ENCODE measurements at places on chromosomes 6 and 20.

DNA sequence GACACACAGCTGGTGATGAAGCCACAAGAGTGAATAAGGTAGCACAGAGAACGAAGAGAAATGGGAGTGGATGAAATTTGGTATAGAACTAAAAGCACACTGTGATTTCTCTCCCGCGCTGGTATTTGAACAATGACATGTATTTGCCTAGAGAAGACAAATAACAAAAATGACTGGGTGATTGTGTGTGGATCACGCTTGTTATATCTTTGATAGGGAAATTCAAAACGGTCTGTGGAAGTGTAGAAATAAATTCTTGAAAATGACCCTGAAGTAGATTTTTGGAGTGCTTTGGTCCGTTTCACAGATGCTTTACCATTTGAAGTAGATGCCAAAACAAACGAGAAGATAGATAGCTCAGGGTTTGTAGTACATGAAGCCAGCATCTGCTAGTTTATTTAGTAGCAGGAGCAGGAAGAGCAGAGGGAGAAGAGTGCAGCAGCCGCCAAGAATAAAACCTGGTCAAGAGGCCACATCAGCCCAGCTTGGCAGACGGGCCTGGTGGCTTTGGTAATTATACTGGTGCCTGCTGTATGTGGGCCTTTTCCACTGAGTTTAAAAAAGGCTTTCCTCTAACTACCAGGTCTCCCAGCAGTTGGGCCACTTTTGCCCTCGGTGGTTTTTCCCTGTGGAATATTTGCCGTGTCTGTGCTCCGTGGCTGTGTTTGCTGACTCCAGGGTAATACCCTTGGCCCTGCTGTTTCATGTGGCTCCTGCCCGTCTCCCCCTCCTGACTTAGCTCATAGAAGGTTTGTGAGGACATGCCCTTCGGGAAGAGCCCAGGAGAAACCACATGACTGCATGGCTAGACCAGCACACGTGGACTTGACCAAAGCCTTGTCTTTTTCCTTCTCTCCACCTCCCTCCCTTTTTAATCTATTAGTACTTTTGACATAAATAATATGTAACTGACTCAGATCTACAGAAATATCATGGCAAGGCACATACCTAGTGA is 294.0 kb downstream of the SOX4 start:
- DNase-seq: no peak

DNA sequence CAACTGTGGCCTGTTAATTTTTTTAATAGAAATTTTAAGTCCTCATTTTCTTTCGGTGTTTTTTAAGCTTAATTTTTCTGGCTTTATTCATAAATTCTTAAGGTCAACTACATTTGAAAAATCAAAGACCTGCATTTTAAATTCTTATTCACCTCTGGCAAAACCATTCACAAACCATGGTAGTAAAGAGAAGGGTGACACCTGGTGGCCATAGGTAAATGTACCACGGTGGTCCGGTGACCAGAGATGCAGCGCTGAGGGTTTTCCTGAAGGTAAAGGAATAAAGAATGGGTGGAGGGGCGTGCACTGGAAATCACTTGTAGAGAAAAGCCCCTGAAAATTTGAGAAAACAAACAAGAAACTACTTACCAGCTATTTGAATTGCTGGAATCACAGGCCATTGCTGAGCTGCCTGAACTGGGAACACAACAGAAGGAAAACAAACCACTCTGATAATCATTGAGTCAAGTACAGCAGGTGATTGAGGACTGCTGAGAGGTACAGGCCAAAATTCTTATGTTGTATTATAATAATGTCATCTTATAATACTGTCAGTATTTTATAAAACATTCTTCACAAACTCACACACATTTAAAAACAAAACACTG is 10.1 kb downstream of the HFE start:
- DNase-seq: peak; percentile 59

- DNase-seq: no peak
Observed at GRCh38 chr20:50017576-50018248, 34.9 kb downstream of the SNAI1 start.

GRCh38 chr6:74756923-74757322 is 448.9 kb downstream of the COL12A1 start:
- DNase-seq: no peak

GRCh38 chr6:42688281-42688680 is 34.1 kb downstream of the PRPH2 start:
- DNase-seq: no peak

DNA sequence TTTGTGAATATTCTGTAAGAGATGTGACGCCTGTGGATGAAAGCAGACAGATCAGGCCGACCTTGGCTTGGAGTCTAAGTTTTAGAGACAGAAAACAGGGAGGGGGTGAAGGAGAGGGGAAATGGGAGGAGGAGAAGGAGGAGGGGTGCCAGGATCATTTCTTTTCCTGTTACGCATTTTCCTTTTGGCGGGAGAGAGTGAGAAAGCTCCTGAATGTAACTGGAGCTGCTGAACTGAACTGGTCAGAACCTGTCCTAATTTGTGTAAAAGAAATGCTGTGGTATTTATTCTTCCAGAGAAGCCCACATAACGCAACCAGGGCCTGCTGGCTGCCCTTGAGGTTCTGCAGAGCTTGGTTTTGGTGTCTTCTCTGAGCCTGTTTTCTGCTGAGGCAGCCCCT is 41.9 kb downstream of the UTRN start:
- DNase-seq: no peak

- DNase-seq: no peak
Observed at GRCh38 chr6:29946223-29947076, 4.1 kb downstream of the HLA-A start.

GRCh38 chr6:14917109-14917910 is 328.6 kb upstream of the JARID2 start:
- DNase-seq: no peak

GRCh38 chr6:83770910-83771309 is 62.0 kb upstream of the SNAP91 start:
- DNase-seq: no peak

- DNase-seq: no peak
Observed at GRCh38 chr6:14838133-14838583, 407.7 kb upstream of the JARID2 start.

DNA sequence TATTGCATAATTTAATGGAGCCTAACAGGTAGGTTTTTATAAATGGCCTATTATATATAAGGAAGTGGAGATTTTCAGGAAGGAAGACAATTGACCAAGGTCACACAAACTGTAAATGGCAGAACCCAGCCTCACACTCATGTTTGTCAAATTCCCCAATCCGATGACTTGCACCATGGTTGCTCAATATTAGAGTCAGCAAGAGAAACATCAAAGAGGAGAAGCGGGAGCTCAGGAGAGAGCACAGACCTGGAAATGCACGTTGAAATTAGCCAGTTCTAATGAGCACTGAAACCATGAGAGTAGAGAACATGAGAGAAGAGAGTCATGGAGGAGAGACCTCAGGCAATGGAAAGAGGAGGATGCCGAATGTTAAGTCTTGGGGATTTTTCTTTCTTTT is 13.5 kb upstream of the MLIP start:
- DNase-seq: no peak

- no peak for DNase-seq
Observed at GRCh38 chr6:100466410-100467128, 1.8 kb upstream of the SIM1 start.

- no peak for DNase-seq
Observed at GRCh38 chr20:63659370-63659769, 1.3 kb downstream of the RTEL1 start.

- DNase-seq: no peak
Observed at GRCh38 chr6:153729189-153729588, 309.9 kb upstream of the OPRM1 start.

DNA sequence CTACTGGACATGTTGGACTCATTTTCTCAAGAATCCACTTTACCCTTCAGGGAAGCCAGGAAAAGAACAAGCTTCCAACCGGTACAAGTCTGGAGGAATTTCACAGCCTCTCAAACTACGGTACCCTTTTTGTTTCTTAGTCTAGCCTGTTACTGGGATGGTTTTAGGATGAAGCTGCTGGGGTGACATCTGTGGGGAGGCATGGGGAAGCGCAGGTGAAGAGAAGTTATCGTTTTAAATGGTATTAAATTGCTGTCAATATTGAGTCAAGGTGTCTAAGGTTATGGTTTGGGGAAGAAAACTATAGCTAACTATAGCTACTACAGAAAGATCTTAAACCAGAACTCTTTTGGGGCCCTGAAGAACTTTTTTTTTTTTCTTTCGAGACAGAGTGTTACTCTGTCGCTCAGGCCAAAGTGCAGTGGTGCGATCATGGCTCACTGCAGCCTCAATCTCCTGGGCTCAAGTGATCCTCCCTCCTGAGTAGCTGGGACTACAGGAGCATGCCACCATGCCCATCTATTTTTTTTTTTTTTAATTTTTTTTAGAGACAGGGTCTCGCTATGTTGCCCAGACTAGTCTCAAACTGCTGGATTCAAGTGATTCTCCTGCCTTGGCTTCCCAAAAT is 128.7 kb downstream of the RIN2 start:
- DNase-seq: no peak

DNA sequence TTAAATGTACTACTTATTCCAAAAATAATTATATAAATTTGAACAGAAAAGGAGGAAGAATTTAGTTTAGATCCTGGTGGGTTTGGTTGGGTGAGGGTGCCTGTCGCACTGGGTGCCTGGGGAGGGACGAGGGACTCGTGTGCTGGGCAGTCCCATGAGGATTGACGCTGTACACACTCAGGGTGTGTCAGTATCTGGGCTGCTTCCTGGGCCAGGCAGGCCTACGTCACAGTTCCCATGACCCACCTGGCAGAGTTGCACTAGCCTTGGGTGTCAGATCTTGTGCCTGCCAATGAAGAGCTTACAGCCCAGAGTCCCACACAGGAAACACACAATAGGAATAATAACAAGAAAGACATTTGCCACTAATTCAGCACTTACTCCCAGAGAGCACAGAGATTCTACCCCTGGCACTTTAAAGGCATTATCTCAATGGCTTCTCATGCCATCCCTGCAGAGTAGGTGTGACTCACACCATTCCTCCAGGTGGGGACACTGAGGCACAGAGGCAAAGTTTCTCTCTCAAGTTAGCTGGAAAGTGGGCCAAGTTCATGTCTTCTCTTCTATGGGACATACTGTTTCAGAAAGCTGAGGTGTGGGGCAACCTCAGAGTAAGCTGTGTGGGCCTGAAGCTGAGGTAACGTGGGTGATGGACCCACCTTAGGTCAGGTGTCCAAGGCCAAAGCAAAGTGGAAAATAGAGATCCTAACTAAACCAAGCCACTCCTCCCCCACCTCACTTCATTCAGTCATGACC is 1.3 kb upstream of the SDCBP2 start:
- no peak for DNase-seq

DNA sequence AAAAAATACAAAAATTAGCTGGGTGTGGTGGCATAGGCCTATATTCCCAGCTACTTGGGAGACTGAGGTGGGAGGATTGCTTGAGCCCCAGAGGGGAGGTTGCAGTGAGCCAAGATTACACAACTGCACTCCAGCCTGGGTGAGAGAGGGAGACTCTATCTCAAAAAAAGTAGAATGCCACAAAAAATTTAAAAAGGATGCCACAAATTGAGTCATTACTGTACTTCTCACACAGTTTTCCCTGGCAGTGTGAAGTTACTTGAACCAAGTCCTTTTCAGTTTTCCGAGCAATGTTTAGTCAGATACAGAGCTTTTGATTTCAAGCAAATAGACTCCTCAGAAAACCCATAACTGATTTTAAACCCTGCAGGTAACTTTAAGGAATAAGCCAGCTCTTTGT is 53.3 kb downstream of the TNFRSF21 start:
- no peak for DNase-seq

DNA sequence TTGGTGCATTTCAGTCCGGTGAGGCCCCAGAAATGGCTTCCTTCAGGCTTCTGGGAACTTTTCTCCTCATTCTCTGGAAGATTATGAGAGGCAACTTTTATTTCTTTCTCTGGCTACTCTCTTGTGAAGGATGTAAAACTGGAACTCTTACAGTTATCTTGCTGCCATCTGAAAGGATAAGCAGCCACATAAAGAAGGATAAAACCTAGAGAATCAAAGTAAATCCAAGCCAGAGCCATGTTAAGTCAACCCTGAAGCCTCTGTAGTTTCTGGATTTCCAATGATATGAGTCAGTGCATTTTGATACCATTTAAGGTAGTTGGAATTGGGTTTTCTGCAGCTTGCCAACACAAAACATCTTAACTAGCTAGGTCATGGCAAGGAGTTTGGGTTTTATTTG is 123.6 kb downstream of the MEI4 start:
- no peak for DNase-seq

GRCh38 chr6:138430361-138431145 is 26.5 kb downstream of the HEBP2 start:
- no peak for DNase-seq

- no peak for DNase-seq
Observed at GRCh38 chr6:152155792-152156191, 348.3 kb downstream of the ESR1 start.

- peak; percentile 5 for DNase-seq
Observed at GRCh38 chr20:18796282-18796833, 17.2 kb upstream of the SCP2D1 start.

GRCh38 chr6:40188931-40189330 is 254.7 kb upstream of the MOCS1 start:
- no peak for DNase-seq

DNA sequence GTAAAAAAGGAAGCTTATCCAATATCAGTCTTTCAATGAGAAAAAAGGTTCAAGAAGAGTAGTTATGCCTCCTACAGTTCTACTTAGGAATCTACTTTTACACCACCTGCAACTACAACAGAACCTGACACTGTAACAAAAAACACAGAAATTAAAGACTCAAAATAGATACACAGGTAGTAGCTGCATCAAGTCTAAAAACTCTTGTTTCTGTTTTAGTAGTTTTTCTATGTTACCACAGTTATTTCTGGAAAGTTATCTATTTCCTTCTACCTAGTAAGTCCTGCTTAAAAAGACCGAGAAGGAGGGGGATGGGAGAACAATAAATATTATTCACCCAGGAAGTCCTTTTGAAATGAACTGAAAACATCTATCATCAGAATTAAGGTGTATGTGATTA is 52.5 kb downstream of the ATG5 start:
- DNase-seq: no peak

- no peak for DNase-seq
Observed at GRCh38 chr6:1884313-1884712, 274.6 kb downstream of the FOXC1 start.

DNA sequence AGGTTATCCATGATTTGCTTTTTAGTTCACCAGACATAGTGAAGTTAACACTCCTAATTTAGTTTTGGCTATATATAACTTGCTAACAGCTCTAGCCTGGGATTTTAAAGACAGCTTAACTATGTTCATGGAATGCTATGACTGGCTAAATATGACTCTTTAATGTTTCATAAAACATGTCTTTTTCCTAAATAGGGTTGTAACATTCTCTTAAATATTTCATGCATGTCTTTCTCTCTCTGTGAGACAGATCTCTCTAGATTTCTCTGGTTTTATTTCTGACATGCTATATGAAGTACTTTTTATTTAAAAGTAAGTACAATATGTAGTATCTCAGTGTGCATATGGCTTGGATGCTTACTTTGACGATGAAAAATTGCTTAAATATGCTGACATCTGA is 35.7 kb downstream of the MACROD2 start:
- DNase-seq: no peak

- no peak for DNase-seq
Observed at GRCh38 chr6:125811259-125811658, 20.5 kb downstream of the NCOA7 start.

- no peak for DNase-seq
Observed at GRCh38 chr6:138272533-138273315, 54.4 kb upstream of the PBOV1 start.

- DNase-seq: no peak
Observed at GRCh38 chr6:118306392-118307238, 241.5 kb upstream of the PLN start.

All from activated naive CD4-positive, alpha-beta T cell treated with anti-CD3 and anti-CD28 coated beads, Interleukin-2, amount 50 U/mL, for 72 hours (primary cell).